ENCODE measurements at places on chromosomes 11 and 22. TPM values are rescaled to one million over a fixed set of nuclear protein-coding genes. Genes with fewer than 3 reads are reported as not detected.
A peak's percentile ranks its signal among the peaks of the same experiment; 100 is the strongest.

LMO2 gene
- total RNA-seq = 18.4 TPM

ENTHD1 gene
- 0.16 TPM for total RNA-seq

KRTAP5-1 gene
- total RNA-seq = not detected

DNA sequence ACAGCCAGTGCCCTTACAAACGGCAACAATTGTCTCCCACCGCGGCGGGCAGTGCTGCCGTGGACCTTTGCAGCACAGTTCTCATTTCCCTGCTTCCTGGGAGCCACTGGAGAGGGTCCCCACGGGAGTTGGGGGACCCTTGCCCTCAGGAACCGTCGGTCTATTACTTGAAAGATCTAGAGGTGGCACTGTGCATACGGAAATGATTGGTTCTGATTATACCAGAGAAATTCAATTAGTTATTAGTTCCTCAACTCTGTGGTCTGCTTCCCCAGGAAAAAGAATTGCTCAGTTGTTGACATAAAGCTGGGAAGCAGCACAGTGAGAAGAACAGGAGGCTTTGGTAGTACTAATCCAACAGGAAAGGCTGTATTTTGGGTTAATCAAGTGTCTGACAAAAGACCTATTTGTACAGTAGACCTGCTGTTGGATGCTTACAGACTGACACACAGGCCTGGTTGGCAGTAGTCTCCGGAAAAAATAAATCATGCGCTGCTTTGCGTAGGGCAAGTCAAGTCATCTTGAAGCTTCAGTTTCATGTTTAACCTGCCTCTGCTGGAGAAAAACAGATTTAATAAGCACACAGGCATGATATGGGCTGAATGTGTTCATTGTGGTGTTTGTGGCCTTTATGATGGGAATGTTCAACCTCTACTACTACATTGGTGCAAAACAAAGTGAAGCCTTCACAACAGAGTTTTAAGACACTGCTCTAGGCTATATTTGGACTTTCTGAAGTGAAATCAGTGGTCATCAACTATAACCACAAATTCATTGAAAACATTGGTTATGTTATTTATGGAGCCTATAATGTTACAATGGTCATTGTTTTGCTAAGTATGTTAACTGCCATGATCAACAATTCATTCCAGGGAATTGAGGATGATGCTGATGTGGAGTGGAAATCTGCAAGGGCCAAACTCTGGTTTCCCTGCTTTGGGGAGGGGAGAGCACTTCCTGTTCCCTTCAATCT, 54.6 kb upstream of the SC5D start:
- no peak for DNase-seq

DNA sequence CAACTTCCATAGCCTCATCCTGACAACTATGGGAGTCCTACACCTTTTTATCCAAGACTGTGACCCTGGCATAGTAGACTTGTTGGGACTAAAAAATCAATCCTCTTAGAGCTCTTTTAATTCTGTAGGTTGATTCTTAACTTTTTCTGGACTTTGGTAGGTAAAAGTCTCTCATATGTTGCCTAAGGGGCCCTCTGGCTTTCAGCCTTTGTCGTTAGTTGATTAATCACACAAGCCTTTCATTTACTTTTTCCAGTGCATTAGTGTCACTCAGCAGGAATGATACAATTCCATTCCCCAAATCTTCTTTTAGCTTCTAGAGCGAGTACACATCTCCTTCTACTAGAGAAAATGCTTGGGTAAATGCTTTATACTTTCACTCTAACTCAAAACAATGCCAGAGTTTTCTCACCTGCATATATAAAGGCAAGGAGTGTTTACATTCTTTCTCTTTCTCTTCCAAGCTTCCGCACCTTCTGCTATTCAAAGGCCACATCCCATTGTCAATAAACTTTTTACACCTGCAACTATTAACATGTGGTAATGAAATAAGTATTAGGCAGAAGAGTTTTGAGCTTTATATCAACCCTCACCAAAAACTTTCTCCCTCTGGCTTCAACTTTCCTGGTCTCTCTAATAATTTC, 516.6 kb downstream of the FAM181B start:
- no peak for DNase-seq

GRCh38 chr22:44419429-44419828, 78.6 kb downstream of the RTL6 start:
- DNase-seq = no peak

MAPK8IP2 gene
- 76.3 TPM for total RNA-seq

GRCh38 chr11:47981667-47982404, 1.5 kb downstream of the PTPRJ start:
- no peak for DNase-seq

C11orf68 gene
- total RNA-seq = 12.6 TPM

CCDC87 gene
- 0.62 TPM for total RNA-seq

DNA sequence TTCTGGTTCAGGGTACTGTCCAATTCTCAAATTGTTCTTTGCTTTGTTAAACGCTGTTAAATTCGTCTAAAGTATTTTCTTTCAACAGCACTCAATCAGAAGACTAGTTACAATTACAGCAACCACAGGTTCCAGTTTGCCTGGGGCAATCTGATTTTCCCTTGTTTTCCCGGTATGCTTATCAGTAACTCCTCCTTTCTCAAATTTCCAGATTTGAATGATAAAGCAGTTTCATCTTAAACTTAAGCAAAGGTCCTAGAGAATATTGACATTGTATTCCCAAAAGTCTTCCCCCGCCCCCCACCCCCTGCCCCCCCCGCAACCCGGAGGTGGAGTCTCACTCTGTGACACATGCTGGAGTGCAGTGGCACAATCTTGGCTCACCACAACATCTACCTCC, 10.5 kb upstream of the USP28 start:
- DNase-seq = no peak

DNA sequence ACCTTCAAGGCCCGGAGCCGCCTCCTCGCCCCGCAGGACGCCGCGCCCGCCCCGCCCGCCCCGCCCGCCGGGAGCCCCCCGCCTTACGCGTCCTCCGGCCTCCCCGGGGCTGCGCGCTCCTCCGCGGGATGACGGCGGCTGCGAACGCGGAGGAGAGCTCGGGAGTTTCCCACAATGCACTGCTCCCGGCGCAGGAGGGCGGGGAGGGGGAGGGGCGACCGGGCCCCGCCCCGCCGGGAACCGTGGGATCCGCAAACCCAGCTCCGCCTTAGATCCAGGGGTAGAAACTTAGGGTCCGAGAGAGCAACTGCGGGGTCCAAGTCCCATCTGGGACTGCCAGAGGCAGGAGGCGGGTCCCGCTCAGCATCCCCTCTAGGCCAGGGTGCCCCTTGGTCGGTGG, at the start of gene CEND1:
Gene CEND1 (minus strand): TSS at position 148 of the 400 bp plus-strand sequence. CDS start 1,514 bp downstream, outside the sequence.
- DNase-seq = peak; percentile 70

GRCh38 chr11:8268530-8269400, 5.1 kb upstream of the LMO1 start:
- no peak for DNase-seq

- no peak for DNase-seq
These were observed 120.0 kb downstream of the KCNQ1 start for GRCh38 chr11:2564588-2565425.

GRCh38 chr11:19722702-19723101, 10.1 kb downstream of the NAV2 start:
- DNase-seq = no peak

- no peak for DNase-seq
These were observed 199.9 kb downstream of the DSCAML1 start for GRCh38 chr11:117597071-117597470.

DNA sequence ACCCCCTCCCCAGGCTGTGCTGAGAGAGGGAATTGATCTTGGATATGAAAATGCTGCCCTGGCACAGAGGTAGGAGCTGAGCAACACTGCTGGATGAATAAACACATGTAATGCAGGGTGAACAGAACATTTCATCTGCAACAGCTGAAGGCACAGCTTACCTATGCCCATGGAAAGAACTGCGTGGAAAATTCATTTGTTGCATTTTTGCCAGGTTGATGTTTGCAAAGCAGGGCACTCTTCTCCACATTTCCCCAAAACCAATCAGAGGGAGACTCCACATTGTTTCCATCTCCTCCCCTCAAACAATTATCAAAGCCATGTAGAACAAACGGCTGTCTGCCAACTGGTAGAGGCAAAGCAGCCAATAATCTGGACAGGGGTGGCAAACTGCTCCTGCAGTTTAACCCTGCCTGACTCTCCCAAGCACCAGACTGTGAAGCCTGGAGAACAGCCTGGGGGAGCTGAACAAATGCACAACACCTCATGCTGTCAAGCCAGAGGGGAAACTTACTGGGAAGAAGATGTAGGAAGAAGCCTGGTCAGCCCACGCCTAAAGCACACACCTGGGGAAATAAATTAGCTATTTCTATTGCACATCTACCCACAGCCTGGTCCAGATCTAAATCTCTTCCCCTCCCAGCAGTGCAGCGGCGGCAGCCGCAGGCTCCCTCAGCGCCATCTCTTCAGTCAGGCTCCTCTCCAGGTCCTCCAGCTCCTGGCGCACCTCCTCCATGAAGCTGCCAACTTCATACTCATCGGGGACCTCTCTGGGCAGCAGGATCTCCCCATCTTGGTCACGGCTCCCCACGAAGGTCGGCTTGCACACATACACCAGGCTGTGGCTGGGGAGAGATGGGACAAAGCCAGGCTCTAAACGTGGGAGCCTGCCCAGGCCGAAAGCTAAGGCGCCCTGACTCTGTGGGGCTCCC, 44.3 kb downstream of the DKK3 start:
- DNase-seq = no peak

C22orf42 gene
- not detected for total RNA-seq

DNA sequence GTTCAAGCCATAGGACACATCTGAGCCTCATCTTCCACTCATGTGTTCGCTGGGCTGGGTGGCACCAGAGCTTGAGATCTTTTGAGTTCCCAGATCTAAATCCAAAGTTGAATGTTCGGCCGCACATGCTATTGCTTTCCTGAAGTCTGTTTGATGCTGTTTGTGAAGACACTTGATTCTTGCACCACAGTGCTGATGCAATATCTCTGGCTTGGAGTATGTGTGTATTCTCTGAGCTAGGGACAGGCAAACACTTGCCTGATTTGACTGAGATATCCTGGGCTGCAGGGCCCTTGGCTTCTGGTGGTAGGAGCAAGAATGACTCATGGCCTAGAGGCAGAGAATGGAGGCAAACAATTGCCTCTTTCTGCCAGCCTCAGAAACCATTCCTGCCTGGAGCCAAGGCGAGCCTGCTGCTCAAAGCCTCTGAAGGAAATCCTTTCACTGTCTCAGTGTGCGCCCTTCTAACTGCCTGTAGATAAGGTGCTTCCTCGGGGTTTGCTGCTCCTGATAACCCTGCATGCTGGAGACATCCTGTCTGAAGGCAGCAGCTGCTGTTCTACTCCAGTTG, 73.0 kb downstream of the CYB5R2 start:
- peak; percentile 53 for DNase-seq

GNAZ gene
- 192 TPM for total RNA-seq

THOC5 gene
- 33.5 TPM for total RNA-seq

C11orf54 gene
- total RNA-seq = 39.6 TPM

- no peak for DNase-seq
These were observed 129.3 kb downstream of the FBXO7 start for GRCh38 chr22:32603651-32604540.

PRODH gene
- 0.94 TPM for total RNA-seq

DNA sequence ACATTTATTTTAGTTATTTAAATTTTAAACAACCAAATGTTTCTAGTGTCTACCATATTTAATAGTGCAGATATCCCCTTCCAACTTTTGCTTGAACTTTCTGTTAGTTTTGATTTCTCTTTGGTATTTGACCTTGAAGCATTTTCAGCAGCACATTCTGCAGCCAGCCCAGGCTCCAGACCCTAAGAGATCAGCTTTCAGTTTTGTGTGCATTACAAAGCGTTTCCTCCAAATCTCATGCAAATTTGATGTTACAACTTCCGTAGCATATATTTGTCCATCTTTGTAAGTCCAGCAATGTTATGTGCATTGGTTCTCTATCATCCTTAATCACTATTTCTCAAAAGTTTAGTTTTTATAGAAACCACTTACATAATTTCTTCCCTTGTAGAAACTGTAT, 14.6 kb upstream of the SERGEF start:
- no peak for DNase-seq

HPX gene
- total RNA-seq = 2.3 TPM

GRCh38 chr11:9651899-9652748, 11.8 kb upstream of the SWAP70 start:
- DNase-seq = no peak

DNA sequence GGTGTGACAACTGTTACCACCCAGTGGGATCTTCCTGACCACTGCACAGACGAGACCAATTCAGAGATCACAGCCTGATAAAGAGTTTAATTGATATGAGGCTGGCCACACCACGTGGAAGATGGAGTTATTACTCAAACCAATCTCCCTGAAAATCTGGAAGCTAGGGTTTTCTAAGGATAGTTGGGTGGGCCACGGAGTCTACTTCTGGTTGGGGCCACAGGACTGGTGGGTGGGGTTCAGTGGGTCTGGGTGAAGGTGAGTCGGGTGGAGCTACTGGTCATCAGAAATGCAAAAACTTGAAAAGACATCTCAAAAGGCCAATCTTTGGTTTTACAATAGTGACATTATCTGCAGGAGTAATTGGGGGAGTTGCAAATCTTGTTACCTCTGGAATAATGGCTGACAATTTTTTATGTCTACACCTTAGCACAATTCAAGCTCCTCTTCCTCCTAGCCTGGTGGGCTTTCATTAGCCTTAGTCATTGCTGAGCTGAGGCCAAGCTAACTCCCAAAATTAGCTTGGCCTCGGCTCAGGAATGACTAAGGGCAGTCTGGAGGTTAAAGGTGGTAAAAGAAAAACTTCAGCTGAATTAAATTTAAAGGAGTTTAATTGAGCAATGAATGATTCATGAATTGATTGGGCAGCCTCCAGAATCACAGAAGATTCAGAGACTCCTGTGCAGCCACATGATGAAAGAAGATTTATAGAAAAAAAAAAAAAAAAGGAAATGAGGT, 13.1 kb downstream of the C11orf96 start:
- no peak for DNase-seq

All from occipital lobe (tissue), 3 donors.